Tibial artery (tissue), 4 donors: ENCODE measurements at places on chromosomes 6 and 20.
A peak's percentile ranks its signal among the peaks of the same experiment; 100 is the strongest.

DNA sequence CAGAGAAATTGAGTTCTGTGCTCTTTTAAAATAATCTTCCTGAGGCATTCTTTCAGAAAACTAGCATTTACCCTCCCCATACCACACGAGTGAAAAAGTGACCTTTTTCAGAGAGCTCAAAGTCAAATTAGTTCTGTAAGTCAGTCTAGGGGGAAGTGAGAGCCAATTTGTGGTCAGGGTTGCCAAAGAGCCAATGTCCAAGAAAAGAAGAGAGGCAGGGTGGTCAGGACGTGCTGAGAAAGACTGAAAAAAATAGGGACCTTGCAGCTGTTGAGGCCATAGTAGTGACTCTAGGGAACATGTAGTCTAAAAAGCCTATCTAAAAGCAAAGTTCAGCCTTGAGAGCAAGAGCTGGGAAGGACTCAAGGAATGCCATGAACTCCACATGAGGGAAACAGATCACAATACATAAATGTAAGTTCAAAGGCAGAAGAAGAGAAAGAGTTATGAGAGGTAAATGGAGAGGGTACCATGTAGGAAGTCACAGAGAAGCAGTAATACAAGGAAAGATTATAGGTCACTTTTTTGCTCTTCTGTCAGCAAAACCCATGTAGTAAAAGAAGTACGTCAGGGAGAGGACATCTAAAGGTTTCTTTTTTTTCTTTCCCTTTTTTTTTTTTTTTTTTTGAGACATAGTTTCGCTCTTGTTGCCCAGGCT is 565.1 kb upstream of the FLRT3 start:
- no peaks in the 10 kb centered on the region for H3K27me3 ChIP-seq
- no peak overlapping the region for H3K27ac ChIP-seq
- H3K4me3 ChIP-seq, result no peak overlapping the region

DNA sequence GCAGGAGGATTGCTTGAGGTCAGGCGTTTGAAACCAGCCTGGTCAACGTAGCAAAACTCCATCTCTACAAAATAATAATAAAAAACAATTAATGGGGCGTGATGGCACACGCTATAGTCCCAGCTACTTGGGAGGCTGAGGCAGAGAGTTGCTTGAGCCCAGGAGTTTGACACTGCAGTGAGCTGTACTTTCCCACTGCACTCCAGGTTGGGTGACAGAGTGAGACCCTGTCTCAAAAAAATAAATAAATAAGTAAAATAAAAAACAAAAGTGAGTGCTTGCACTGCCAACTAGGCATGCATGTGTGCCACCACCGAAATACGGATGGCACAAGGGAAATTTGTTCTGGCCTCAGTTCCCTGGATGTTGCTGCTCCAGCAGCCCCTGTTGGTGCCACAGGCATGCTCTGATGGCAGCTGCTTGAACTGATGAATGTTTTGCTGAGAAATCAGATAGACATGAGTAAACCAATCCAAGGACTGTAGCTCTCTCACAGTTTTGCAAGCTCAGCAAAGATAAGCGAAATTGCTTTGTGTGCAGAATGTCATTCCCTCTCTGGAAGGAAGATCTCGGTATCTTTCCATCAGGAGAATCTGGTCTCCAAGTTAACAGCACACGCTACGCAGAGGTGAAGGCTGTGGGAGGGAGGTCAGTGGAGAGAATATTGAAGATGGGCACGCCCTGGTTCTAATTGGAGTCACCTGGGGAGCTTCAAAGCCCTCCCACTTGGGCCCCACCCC is 188.0 kb upstream of the SLC24A3 start:
- H3K4me3 ChIP-seq, result no peak overlapping the region
- peaks cover 19% of the 10 kb centered on the region for H3K4me1 ChIP-seq
- no peak for DNase-seq
- no peaks in the 10 kb centered on the region for H3K36me3 ChIP-seq
- H3K27me3 ChIP-seq, result no peaks in the 10 kb centered on the region

DNA sequence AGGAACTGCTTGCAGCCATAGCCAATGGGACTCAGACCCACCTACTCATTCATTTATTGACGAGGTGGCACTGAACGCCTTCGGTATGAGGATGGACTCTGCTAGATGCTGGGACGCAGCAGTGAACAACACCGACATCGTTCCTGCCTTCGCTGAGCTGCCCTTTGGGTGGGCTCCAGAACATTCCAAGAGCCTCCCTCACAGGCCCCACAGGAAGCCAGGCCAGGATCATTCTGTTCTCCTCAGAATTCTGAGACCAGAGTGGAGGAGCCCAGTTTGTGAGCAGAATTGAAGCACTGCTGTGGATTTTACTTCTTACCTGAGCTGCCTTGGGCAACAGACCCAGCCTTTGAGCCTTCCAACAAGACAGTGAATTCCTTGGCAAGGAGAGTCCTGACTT is 82.1 kb downstream of the KCNB1 start:
- no peaks in the 10 kb centered on the region for H3K36me3 ChIP-seq
- peak overlapping the region; percentile 79 for H3K27ac ChIP-seq
- H3K27me3 ChIP-seq, result no peaks in the 10 kb centered on the region
- H3K4me3 ChIP-seq, result no peak overlapping the region
- DNase-seq, result peak; percentile 88

DNA sequence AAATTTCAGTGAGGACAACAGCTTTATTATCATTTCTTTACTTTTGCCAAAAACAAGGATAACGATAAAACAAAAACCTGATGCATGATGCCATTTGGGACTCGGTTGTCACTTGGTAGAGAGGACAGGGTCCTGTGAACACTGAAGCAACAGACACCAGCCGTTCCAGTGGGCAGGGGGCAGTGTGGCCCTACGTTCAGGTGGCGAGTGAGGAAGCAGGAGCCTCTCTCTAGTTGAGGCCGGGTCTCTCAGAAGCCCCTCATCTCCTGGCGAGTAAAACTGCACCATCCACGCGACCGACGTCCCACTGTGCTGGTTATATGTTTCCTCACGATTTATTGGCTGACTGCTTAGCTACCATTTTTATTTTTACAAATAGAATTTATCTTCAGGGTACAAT is 231.6 kb downstream of the THBS2 start:
- DNase-seq, result no peak
- no peak overlapping the region for H3K27ac ChIP-seq
- H3K27me3 ChIP-seq, result no peaks in the 10 kb centered on the region
- H3K36me3 ChIP-seq, result no peaks in the 10 kb centered on the region

DNA sequence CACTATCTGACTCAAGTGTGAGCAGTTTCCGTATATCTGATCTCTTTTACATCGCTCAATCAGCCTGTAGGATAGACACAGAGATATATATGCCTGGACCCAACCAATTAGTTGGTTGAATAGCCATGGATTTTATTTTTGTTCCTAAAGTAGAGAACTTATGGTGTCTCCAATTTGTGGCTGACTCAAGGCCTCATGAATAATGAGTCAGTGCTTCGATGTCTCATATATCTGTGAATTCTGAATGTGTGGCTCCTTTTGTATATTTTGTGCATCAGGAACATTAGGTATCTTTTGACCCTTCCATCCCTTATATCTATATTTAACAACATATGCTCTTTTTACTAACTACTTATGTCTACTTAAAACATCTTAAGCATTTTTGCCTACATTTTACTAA is 64.5 kb downstream of the OR2B2 start:
- H3K4me1 ChIP-seq, result no peaks in the 10 kb centered on the region
- no peak overlapping the region for H3K4me3 ChIP-seq
- no peaks in the 10 kb centered on the region for H3K36me3 ChIP-seq
- no peaks in the 10 kb centered on the region for H3K27me3 ChIP-seq

GRCh38 chr6:107121266-107121665 is 6.0 kb upstream of the BEND3 start:
- H3K27me3 ChIP-seq, result no peaks in the 10 kb centered on the region
- DNase-seq, result no peak
- no peaks in the 10 kb centered on the region for H3K36me3 ChIP-seq
- H3K4me3 ChIP-seq, result no peak overlapping the region

DNA sequence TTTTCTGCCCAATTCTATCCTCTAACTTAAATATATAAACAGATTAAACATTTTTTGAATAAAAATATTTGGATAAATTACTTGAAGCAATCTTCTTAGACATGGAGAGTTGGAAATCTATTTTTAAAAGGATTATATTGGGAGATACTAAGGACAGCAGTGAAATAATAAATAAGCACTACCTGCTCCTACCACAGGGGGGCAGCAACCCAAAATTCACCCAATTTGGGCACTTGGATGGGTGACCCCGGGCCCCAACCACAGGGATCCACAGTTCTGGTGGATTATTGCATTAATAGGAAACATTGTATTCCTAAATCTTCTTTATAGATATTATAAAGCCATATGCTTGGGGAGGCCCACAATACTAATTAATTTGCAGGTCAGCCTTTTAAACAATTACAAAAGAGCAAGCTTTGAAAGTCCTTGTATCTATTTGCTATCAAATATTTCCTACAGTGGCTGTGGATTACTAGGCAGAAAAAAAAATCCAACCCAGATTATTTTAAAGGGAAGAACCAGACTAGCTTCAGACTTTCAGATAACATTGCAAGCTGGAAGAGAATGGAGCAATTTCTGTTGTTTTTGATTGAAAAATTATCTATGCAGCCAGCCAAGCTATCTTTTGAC is 66.4 kb upstream of the PDE10A start:
- H3K4me3 ChIP-seq, result no peak overlapping the region
- no peaks in the 10 kb centered on the region for H3K4me1 ChIP-seq
- H3K27me3 ChIP-seq, result no peaks in the 10 kb centered on the region
- no peaks in the 10 kb centered on the region for H3K36me3 ChIP-seq

- peak overlapping the region; percentile 75 for H3K4me3 ChIP-seq
- H3K4me1 ChIP-seq, result peaks cover 21% of the 10 kb centered on the region
- H3K27me3 ChIP-seq, result no peaks in the 10 kb centered on the region
- peak overlapping the region; percentile 89 for H3K27ac ChIP-seq
- DNase-seq, result peak; percentile 36
Measured at GRCh38 chr6:85449388-85449817, 480 bp upstream of the NT5E start.

DNA sequence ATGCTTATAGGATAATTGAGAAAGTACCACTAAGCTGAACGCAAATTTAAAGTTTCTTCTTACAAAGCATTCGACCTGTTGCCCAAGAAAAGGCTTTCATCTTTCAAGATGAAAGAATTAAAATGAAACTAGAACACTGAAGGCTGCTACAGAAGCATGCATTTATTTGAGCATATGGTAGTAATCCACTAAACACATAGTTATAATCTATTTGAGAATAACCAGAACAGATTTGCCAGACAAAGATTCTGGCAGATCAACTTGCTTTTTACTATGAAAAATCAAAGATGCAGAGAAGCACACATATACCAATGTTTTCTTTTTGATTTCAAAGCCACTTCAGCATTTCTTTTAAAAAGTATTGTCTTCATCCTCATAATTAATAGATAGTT is 412.2 kb downstream of the UTRN start:
- H3K27ac ChIP-seq, result no peak overlapping the region
- no peak for DNase-seq
- H3K36me3 ChIP-seq, result peaks cover 11% of the 10 kb centered on the region
- no peaks in the 10 kb centered on the region for H3K4me1 ChIP-seq
- H3K4me3 ChIP-seq, result no peak overlapping the region

- H3K4me1 ChIP-seq, result no peaks in the 10 kb centered on the region
- H3K4me3 ChIP-seq, result no peak overlapping the region
- no peak overlapping the region for H3K27ac ChIP-seq
- no peaks in the 10 kb centered on the region for H3K36me3 ChIP-seq
- no peaks in the 10 kb centered on the region for H3K27me3 ChIP-seq
Measured at GRCh38 chr6:134938896-134939295, 11.0 kb downstream of the ALDH8A1 start.

DNA sequence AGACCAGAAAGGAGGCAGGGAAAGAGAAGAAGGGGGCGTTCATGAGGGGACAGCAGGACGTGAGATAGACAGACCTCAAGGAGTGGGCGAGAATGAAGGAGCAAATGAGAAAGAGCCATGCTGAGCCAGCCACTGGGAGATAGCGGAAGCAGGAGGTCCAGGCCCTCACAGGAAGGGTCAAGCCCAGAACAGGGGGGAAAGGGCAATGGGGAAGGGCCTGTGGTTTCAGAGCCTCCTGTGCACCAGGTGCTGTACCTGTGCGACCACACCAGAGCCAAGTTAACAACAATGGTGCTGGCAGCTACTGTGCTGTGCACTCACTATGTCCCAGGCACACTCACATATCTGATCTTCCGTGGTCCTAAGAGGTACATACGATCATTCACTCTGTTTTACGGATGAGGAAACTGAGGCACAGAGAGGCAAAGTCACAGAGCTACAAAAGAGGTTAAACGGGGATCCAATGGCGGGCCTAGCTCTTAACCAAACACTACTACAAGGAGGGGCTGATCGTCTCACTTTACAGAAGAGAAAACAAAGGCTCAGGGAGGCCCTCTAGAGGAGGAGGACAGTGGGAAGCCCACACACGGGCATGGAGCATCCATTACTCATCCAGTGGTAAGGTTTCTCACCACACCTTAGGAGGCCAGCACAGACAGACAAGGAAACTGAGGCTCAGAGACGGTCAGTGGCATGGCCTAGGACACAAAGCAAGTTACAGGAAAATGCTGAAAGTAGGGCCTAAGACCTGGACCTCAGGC is 129.1 kb downstream of the PREX1 start:
- DNase-seq, result no peak
- no peak overlapping the region for H3K4me3 ChIP-seq
- no peaks in the 10 kb centered on the region for H3K36me3 ChIP-seq
- H3K27me3 ChIP-seq, result no peaks in the 10 kb centered on the region

GRCh38 chr6:5379647-5380242 is 118.4 kb downstream of the FARS2 start:
- DNase-seq, result no peak
- no peaks in the 10 kb centered on the region for H3K27me3 ChIP-seq
- H3K27ac ChIP-seq, result no peak overlapping the region

- H3K36me3 ChIP-seq, result no peaks in the 10 kb centered on the region
- DNase-seq, result no peak
- H3K4me3 ChIP-seq, result no peak overlapping the region
- H3K27ac ChIP-seq, result no peak overlapping the region
- no peaks in the 10 kb centered on the region for H3K27me3 ChIP-seq
- no peaks in the 10 kb centered on the region for H3K4me1 ChIP-seq
Measured at GRCh38 chr6:75566137-75566767, 35.4 kb upstream of the SENP6 start.

DNA sequence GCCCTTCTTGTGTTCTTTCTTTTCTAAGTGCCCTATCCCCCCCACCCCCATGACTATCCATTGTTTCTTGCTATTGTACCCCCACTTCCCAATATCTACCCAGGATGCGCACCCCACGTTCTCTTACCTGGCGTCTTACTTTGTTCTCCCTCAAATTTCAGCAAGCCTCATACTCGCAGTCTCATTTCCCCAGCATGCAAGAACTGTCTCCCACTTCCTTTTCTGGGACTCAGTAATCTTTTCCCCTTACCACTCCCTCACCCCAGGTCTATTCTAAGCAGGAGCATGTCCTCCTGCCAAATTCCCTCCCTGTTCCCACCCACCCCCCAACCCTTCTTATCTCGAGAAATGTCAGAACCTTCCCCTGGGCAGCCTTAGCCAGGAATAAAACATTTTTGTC is 1.7 kb upstream of the EHMT2 start:
- no peak overlapping the region for H3K4me3 ChIP-seq
- H3K27me3 ChIP-seq, result no peaks in the 10 kb centered on the region
- H3K4me1 ChIP-seq, result peaks cover 48% of the 10 kb centered on the region
- no peak for DNase-seq
- H3K27ac ChIP-seq, result no peak overlapping the region
- H3K36me3 ChIP-seq, result peaks cover 18% of the 10 kb centered on the region
